ENCODE measurements at places on chromosomes 7 and 10.

DNA sequence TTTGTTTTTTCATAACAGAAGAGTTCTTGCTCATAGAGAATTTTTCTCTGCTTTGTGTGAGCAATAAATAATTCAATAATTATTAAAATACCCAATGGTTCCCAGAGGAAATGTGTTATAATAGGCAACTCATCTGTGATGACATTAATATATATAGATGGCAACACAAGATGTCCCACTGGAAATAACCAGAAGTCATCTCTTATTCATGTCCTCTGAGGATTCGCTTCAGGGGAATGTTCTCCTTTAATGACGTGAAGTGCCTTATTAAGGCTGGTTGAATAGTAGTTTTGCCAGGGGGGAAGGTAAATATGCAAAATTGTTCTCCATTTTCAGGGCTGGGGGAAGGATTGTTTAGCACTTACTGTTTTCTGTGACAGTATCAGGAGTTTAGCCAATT, 3.1 kb downstream of the SLC39A12 start:
- no peak for DNase-seq

DNA sequence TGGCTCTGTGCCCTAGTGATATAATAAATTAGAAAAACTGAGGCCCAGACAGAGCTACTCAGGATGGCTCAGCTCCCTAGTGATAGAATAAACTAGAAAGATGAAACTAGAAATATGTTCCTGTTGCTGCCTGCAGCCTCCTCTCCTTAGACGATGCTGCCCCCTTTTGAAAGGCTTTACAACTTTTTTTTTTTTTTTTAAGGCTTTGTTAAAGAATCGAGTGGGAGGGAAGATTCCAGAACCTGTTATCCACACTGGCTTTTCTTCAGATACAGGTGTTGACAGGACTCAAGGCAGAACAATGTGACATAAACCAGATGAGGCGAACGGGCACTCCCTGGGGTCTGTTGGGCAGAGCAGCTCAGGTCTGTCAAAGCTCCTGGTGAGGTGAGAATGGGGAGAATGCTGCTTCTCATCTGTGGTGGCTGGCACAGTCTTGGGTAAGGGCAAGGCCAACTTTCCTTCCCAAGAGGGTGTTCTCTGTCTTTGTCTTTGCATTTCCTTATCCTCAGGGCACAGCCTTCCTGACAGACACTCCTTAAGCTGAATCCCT, 175.1 kb downstream of the COBL start:
- DNase-seq: no peak

DNA sequence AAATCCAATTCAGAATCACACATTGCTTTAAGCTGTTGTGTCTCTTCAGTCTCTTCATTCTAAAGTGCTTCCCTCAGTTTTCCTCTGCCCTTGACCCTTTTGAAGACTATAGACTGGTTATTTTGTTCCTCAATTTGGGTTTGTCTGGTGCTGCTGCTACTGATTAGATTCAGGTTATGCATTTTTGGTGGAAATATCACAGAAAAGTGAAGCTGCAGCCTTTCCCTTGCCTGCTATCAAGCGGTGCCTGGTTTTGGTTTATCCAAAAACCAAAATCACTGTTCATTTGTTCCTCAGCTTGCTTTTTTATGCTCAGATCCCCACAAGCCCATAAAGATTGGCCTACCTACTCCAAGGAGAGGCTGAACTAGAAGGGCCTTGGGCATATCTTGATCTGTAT, 55.2 kb downstream of the ELMO1 start:
- DNase-seq: no peak

- DNase-seq: no peak
These were observed 90.7 kb downstream of the TFPI2 start for GRCh38 chr7:93799750-93800357.

DNA sequence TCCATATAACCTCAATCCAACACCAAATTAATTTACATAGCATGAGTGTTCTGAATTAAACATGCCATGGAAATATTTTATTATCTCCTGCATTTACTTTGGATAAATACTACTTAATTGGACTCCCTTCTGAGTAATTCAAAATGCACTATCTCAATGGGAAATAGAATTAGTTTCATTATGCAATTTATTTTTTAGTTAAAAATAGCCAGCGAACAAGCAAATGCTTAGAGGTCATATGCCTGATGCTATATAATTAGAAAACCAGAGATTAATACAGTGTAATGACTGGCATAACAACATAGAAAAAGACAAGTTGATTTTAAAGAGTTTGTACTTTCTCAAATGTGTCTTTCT, 161.0 kb upstream of the LAMB4 start:
- DNase-seq: no peak
